ENCODE measurements at places on chromosomes 3 and 15.

DNA sequence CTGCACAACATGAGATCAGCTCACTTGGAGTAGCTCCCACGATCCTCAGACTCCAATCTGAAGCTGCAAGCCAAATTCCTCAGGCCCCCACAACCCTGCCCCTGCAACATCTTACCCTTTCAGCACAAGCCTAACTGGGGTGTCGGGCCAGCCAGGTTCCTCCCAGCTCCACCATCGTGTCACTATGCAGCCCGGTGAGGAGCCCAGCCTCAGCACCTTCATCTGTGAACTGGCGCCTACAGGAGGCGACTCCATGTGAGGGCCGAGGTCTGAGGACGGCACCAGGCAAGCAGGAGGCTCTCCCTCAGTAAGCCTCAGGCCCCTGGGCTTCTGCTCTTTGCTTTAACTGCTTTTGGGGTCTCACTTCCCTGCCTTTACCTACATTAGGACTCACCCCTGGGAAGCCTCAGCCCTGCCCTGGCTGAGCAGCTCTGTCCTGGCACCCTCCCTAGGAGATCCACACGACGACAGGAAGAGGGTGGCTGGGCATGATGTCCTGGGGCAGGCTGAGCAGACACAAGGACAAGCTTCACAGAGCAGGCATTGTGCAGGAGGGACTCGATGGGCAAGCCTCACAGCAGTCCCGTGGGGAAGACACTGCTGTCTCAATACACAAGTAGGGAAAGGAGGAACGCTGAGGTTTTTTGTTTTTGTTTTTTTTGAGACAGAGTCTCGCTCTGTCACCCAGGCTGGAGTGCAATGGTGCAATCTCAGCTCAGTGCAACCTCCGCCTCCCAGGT, 104.6 kb downstream of the ADAMTS17 start:
- DNase-seq: no peak

GRCh38 chr15:91924183-91924582, 70.7 kb downstream of the SLCO3A1 start:
- DNase-seq: no peak

GRCh38 chr3:107990926-107991325, 99.9 kb downstream of the CD47 start:
- DNase-seq: no peak

- no peak for DNase-seq
Measured at GRCh38 chr3:184377882-184378445, at the start of gene THPO. Gene THPO, minus strand, starts transcription at chr3:184378207. Its CDS starts 1,948 bp downstream, at chr3:184376259.

GRCh38 chr3:125140011-125140817, 72.3 kb downstream of the SLC12A8 start:
- DNase-seq: no peak

GRCh38 chr15:27061739-27062138, 90.8 kb downstream of the GABRG3 start:
- DNase-seq: no peak

DNA sequence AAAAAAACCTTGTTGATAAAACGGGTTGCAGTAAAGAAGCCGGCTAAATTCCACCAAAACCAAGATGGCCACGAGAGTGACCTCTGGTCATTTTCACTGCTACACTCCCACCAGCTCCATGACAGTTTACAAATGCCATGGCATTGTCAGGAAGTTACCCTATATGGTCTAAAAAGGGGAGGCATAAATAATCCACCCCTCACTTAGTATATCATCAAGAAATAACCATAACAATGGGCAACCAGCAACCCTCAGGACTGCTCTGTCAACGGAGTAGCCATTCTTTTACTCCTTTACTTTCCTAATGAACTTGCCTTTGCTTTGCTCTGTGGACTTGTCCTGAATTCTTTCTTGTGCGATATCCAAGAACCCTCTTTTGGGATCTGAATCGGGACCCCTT, 14.4 kb upstream of the CDC25A start:
- DNase-seq: no peak

DNA sequence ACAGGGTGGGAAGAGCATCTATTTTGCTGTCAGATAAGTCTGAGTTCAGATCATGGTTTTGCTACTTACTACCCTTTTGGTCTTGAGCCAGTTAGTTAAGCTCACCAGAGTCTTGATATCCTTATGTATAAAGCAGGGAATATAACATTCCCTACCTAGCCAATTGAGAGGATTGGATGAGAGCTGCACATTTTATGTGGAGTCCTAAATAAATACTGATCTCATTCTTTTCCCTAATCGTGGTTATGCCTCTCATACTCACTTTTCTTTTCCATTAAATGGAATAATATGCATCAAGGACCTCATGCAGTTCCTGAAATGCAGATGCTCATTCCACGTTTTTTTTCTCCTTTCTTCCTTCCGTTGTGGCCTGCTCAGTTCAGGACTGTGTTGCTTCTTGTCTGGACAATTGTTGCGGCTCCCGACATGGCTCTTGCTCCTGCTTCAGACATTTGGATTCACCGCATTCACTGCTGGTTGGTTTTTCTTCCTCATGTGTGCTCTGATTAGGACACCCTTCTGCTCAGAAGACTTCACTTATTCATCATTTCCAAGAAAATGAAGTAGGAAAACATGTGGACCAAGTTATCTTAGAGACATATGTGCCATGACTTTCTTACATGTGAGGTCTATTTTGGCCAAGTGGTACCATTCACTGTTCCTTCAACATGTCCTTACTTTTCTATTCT, 90.2 kb downstream of the NFKBIZ start:
- DNase-seq: no peak

DNA sequence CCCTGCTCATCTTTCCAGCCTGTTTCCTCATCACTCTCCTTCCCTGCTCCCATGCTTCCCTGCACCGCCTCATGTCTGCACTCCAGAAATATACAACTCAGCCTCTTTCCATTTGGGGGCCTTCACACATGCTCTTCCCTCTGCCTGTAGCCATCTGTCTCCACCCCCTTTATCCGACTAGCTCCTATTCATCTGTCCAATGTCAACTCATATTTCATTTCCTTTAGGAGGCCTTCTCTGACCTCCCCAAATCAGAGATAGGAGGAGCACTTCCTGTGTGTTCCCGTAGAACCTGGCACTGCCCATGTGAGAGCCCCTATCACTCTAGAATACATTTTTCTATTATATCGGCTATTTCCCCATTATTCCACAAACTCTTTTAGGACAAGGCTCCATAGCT, 10.6 kb downstream of the ATP8B4 start:
- no peak for DNase-seq
